Left colon (tissue), 2 donors: ENCODE measurements at places on chromosomes 5 and 9.
A peak's percentile ranks its signal among the peaks of the same experiment; 100 is the strongest.

DNA sequence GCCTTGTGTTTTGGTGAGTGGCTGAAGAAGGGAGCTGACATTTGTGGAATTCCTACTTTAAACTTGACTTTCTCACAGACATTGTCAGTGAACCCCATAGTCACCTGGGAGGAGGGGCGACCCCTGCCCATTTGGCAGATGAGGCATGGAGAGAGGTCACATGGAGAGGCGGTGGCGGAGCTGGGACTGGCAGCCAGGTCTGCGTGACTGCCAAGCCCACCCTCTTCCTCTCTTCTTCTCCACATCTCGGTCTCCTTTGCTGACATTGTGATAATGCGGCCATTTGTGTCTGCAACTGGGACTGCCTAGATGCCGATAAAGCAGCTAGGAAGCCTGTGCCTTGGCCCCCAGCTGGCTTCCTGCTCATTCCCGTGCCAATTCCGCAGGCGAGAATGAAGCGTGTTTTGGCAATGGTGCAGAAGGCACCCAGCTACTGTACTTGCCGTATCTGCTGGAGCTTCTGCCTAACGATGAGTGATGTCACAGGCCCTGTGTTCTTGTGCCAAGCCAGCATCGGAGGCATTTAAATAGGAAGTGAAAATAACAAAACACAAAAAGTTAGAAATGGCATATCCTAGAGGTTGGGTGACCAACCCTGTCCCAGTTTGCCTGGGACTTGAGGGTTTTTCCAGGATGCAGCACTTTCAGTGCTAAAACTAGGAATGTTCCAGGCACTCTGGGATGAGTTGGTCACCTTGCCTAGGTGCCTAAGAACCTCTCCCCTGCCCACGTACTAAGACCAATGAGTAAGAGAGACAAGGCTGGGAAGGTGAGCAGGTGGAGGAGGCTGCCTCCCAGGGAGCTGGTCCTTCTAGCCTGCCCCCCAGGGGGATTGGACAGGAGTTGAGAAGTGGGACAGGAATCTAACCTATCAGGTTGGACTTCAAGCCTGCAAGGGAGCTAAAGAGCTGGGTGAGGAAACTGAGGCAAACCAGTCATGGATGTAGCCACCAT lies 23.6 kb downstream of the OLFML2A start:
- DNase-seq, result peak; percentile 35

DNA sequence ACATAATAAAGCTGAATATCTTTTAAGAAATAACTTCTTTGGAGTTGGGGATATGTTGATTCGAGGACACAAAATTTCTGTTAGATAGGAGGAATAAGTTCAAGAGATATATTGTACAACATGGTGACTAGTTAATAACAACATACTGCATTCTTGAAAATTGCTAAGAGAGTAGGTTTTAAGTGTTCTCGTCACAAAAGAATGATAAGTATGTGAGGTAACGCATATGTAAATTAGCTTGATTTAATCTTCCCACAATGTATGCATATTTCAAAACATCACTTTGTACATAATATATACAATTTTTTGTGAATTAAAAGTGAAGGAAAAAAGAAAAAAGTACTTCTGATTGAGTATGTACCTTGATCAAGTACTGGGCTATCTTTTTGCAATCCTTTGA lies 428.0 kb upstream of the TRPC7 start:
- DNase-seq, result no peak

- DNase-seq, result no peak
Observed at GRCh38 chr5:108084105-108084504, 297.8 kb downstream of the FBXL17 start.

DNA sequence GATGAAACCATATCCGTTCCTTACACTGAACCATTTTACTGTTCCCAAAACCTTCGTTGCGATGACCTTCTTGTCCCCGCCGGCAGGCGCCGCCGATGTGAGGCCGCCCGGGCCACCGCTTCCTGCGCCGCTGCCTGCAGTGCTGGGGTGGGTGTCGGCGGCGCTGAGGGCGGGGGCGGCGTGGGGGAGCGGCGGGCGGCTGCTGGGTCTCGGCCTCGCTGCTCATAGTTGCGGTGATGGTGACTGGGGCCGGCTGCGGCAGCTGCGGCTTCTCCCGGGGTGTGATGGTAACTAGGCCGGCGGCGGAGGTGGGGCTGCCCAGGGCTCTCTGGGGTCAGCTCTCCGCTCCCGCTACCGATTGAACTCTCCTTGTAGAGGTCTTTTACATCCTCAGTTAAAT lies 14.1 kb upstream of the OR2S2 start:
- no peak for DNase-seq

DNA sequence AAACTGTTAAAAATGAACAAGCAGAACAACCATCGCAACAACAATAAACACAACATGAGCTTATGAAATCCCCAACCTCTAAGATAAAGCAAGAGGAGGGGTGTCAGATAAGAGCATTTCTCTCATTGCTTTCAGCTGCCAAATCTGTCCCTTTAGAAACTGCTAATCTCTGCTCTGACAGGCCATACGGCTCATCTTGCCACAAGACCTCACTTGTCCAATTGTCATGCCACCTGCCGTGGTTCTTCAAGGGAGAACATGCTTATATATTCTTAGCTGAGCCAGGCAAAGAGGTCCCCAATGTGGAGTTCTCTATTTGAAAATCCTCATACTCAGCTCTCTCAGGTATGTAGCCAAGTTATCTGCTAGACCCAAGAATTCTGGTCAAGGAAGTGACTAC lies 405.0 kb upstream of the TNC start:
- no peak for DNase-seq

DNA sequence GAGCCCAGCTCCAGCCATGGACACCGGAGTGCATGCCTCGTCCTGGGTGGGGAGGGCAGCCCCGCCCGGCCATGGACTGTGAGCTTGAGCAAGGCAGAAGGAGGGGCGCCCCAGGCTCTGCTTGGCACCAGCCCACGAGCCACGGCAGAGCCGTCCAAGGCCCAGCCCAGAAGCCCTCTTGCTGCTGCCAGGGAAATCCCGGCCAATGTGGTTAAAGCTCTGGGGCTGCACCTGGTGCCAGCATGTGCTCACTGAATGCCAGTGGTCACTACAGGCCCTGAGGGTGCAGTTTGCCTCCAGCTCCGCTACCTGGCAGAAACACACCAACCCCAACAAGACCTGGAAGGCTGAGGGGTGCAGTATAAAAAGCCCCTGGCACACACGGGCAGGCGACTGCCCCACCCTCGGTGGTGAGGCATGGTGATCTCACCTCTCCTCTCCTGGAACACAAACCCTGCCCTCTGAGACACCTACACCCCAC lies 11.8 kb downstream of the BRD3 start:
- DNase-seq, result peak; percentile 79

GRCh38 chr9:35070823-35071813 lies 1.3 kb downstream of the VCP start:
- no peak for DNase-seq

- DNase-seq, result no peak
Observed at GRCh38 chr9:31253800-31254762, 1130.4 kb upstream of the ACO1 start.

GRCh38 chr9:31304576-31304975 lies 1079.9 kb upstream of the ACO1 start:
- no peak for DNase-seq

GRCh38 chr5:77709340-77709739 lies 66.8 kb downstream of the TBCA start:
- DNase-seq, result no peak

GRCh38 chr5:122844910-122845228 lies 544 bp upstream of the SNX24 start:
- DNase-seq, result no peak

DNA sequence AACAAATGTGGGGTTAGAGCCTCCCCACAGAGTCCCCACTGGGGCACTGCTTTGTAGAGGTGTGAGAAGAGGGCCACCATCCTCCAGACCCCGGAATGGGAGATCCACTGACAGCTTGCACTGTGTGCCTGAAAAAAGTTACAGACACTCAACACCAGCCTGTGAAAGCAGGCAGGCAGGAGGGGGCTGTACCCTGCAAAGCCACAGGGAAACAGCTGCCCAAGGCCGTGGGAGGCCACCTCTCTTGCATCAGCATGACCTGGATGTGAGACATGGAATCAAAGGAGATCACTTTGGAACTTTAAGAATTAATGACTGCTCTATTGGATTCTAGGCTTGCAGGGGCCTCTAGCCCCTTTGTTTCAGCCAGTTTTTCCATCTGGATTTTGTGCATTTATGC lies 782.3 kb downstream of the BRINP1 start:
- no peak for DNase-seq

- DNase-seq, result no peak
Observed at GRCh38 chr9:81559709-81560108, 129.6 kb downstream of the TLE1 start.

DNA sequence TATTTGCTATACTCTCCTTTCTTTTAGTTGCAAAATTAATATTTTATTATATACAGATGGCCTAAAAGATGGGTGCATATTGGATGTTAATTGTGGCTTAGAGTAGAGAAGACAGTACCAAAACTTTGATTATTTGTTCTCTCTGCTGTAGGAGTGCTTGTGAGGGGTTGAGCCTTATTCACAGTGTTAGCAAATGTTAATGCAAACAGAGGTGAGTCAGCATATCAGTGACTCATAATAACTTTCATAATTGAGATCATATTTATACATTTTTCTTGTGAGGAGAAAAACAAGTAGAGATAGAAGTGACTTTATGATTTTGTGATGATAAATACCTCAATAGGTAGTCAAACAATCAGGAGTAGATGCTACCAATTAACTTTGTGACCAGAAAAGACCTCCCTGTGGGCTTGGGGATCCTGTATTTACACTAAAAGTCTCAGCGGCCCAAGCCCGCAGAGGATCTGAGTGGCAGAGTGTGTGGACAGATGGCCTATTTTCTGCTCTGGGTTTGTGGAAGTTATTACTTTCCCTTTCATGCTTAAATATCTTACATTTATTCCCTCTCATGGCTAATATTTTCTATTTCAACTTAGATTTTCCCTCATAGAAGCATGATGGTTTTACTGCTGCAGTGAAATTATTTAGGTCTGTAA lies 226.5 kb downstream of the TAF11L14 start:
- no peak for DNase-seq

DNA sequence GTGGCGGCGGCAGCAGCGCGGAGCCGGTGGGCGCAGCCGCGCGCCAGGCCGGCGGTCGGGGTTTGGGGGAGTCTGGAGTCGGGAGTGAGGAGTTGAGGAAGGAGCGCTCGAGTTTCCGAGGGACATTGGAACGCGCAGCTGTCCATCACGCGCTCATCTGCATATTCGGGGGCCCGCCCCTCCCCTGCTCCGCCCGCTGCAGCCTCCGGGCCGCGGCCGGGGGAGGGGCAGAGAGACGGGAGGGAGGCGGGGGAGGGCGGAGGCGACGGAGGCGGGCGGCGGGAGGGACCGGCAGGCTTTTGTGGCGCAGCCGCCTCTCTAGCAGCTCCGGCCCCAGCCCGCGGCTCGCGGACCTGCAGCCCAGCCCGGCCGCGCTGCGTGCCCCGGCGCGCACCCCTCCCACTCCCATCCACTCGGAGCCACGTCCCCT lies at the start of gene IRX2:
TSS of gene IRX2 (minus strand) at position 86 of the 430 bp plus-strand sequence. CDS start 264 bp downstream, outside the sequence.
- DNase-seq, result peak; percentile 39

DNA sequence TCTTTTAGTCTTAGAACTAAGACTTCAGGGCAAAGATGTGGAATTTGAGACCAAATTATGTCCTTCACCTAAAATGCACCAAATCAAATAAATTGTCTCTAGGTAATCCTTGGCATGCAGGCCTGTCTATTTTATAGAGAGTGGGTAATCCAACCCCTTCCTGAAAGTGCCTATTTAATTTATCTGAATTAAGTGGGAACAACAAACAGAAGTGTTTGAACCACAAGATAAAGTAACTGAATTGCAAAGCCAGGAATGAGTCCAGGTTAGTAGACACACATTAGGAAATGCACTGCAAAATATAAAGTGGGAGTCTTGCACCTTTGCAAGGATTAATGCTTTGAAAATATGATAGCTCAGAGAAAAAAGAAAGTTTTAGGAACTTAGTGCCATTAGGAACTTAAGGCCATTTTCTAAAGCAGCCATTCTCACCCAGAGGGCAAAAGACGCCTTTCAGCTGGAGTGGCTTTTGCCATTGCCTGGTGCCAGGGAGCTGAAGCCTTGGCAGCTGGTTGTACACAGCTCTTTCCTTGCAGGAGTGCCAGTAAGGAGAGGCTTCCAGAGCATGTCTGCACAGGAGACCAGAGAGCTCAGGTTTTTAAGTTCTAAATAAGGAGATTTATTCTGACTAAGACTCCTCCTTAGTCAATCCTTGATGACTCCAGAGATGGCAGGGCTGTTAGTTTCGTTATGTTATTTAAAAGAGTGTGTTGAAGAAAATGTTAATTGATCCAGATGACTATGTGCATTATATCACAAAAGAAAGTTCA lies 151.7 kb upstream of the ELL2 start:
- no peak for DNase-seq

GRCh38 chr5:115770466-115770865 lies 46.0 kb downstream of the CDO1 start:
- peak; percentile 6 for DNase-seq

GRCh38 chr5:24623031-24623430 lies 21.7 kb downstream of the CDH10 start:
- DNase-seq, result no peak

GRCh38 chr5:95959051-95959887 lies 2.4 kb downstream of the ELL2 start:
- DNase-seq, result peak; percentile 9

- DNase-seq, result no peak
Observed at GRCh38 chr5:79567926-79568549, 44.2 kb upstream of the TENT2 start.

DNA sequence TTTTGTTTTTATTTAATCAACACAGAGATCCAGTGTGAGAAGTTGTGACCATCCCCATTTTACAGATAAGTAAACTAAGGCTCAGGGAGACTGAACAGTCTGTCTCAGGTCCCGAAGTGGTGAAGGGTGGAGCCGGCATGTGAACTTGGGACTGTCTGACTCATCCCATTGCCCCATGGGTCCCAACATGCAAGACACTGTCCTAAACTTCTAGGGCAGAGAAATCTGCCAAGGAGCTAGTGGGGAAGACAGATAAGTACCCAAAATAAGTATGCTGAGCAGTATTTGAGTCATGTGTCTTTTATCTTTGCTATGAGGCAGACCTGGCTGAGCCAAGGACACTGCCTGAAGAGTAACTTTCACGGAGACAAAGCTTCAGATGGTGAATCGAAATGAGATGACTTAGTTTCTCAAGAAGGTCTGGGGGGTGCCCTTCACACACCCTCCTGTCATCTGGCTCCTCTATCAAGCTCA lies 64.3 kb upstream of the SLC25A51 start:
- peak; percentile 69 for DNase-seq

- no peak for DNase-seq
Observed at GRCh38 chr9:71607461-71607881, 160.8 kb downstream of the CEMIP2 start.

DNA sequence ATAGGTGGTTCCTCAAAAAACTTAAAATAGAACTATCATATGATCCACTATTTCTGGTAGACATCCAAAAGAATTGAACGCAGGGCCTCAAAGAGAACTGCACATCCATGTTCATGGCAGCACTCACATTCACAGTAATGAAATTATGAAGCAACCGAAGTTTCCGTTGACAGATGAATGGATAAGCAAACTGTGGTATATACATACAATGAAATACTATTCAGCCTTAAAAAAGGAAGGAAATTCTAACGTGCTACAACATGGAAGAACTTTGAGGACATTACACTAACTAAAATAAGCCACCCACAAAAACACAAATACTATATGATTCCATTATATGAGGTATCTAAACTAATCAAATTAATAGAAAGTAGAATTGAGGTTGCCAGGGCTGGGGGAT lies 18.5 kb downstream of the CENPK start:
- no peak for DNase-seq
